Naive B cell (primary cell): ENCODE measurements at places on chromosomes 16 and 17.

- DNase-seq, result no peak
These were observed 14.6 kb upstream of the TMEM92 start for GRCh38 chr17:50259477-50260324.

DNA sequence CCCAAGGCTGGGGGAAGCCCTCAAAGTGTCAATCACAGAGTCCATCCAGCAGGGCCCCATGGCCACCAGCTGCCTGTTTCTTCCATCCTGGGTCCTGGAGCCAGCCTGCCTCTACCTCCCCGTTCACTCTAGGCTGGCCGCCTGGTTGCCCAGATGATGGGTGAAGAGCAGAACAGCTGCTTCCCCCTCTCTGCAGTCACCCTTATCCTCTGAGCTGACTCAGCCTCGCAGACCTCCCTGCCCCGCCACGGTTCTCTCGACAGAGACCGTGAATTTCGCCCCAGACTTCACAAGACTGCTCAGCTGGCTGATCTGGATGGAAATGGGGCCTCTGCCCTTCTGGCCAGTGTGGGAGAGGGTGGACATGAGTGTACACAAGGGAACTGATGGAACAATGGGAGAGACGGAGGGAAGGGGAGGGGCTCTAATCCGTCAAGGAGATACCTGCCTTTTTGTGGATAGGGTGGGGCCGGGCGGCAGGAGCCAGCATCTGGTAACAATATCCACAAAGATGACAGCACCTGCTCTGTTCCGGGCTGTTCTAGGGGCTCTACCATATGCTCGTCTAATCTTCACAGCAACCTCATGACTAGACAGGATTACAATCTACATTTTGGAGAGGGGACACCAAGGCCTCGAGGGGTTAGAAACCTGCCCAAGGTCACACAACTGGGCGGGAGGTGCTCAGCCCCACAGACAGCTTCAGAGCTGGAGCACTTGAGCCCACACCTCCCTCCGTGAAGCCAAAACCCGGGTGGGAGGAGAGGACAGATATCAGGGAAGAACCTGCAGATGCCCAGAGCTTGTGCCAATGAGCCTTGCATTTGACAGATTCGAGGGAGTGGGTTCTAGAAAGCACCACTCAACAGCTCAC is 136.0 kb downstream of the SDK2 start:
- DNase-seq, result no peak

- no peak for DNase-seq
These were observed 185.0 kb upstream of the ELAC2 start for GRCh38 chr17:13202835-13203234.

DNA sequence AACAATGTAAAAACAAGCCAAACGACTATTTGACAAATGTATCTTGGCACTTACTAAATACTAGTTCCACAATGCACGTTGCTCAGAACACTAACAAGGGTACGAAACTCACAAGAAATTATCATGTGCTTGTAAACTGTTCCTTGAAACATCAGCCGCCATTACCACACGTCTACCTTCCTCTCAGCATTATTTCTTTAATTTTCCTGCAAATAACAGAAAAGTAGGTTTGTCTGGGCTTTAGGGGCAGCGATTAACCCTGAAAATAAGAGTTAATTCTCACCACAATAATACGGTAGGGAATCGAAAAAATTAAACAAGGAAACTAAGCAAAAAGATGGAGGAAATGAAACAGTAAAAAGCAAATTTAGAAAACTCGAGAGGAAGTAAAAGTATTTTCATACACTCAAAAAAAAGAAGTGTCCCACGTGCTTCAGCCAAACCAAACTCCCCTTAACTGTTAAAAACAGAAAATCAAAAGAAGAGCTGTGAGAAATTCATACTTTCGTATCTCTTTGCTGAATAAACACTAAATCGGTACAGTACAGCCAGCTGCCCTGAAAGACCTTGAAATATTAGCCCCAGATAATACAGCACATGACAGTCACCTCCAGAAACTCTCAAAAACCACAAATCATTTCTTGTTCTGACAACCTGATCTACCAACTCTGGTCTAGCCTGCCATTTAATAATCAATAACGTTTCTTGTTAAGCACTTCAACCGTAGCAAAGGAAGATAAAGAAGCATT is 1.2 kb downstream of the ARHGAP17 start:
- DNase-seq, result peak; percentile 68

GRCh38 chr16:70777973-70778406 is 23.0 kb downstream of the VAC14 start:
- no peak for DNase-seq

DNA sequence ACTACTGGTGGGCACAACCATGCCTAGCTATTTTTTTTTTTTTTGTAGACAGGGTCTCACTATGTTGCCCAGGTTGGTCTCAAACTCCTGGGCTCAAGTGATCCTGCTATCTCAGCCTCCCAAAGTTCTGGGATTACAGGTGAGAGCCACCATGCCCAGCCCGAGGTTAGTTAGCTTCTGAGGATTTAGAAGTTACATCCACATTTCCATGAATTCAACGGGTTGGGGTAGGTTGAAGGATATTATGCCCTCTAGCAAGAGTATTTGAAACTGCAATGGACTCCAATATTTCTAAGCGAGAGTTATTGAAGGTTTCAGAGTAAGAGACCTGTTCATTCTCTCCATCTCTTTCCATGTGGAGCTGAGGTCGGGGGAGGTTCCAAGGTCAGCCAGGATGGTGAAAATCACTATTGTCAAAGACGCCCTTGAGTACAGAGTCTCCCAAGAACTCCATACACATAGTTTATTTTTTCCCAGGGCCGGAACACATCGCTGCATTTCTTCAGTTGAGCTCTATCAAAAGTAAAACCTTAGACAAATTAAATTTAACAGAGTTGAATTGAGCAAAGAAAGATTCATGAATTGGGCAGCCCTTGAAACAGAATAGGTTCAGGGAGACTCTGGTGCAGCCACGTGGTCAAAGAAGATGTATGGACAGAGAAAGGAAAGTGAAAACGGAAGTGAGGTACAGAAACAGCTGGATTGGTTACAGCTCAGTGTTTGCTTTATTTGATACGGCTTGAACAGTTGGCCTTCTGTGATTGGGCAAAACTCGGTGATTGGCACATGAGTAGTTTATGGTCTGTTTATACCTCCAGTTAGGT is 19.0 kb upstream of the ITPRIPL2 start:
- DNase-seq, result no peak

GRCh38 chr17:51700011-51700760 is 439.8 kb downstream of the UTP18 start:
- DNase-seq, result no peak

GRCh38 chr16:16096121-16096857 is 127.0 kb downstream of the ABCC6 start:
- DNase-seq, result no peak

DNA sequence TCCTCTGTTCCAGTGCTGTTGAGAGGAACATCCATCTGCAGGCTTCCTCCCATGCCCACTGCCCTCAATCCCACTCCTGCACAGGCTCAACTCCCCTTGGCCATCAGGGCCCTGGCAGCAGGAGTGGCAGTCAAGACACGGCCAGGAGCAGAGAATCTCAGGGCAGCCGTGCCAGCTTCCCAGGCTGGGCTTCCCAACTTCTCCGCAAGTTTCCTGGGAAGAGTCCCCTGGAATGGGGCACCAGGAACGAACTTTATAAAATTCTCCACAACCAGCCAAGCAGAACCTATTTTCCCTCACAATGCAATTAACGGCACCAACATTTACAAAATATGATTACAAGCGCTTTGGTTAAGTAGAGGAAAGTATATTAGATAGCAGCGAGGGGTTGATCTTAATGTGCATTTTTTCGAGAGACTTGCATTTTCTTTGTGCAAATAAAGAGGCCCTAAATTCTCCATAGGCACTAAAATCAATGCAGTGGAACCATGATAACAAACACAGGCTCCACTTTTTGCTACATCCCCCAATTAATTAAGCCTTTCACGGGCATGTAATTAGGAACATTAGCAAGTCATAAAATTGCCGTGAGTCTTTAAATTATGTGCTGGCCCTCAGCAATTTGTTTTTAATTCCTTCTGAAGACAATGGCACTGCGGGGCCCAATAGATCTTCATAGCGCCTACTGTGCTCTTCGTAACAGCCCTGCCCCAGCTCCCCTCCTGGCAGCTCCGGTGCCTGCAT is 99.9 kb upstream of the LHX1 start:
- DNase-seq, result no peak

- no peak for DNase-seq
These were observed 90.2 kb downstream of the MARCHF10 start for GRCh38 chr17:62717889-62718288.

DNA sequence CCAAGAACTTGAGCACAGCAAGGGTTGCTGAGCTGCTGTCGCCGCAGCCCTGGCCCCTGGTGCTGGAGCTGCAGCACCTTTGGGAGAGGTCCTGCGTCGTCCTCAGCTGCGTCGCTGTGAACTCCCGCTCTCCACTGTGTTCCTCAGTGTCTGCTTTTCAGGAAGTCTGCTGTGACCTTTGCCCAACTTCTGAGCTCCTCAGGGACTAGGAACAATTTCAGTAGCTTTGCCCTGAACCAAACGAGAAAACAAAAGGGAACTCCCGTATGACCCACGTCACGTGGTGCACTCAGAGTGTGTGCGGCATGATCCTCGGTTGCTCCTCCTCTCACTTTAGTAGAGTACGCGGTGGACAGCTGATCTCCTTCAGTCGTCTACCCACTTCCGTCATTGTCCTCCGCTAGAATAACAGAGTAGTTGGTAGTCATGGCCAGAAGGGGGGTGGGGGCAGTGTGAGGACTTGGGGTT is 44.2 kb downstream of the WDR45B start:
- DNase-seq, result no peak

GRCh38 chr16:85002099-85002541 is 9.2 kb downstream of the ZDHHC7 start:
- no peak for DNase-seq

- DNase-seq, result no peak
These were observed 254.1 kb upstream of the N4BP1 start for GRCh38 chr16:48864055-48864454.

- DNase-seq, result no peak
These were observed 26.0 kb downstream of the PITPNC1 start for GRCh38 chr17:67403065-67403464.

DNA sequence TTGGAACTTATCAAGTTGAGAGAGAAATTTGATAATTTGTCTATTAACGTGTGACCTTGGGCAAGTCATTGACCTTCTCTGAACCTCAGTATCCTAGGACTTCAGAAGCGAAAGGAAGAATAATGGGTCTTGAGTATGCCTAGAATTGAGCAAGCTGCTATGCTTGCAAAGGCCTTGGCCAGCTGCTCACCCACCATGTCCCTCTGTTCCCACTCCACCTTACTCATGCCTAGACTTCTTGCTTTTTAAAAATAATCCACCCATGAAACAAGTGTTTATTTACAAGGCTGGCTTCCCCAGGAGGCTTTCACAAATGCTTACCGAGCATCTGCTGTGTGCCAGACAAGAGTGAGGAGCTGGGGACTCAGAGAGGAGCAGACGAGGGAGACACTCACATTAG is 590.6 kb downstream of the MAF start:
- no peak for DNase-seq

- DNase-seq, result no peak
These were observed 51.4 kb downstream of the CCDC57 start for GRCh38 chr17:82161216-82161615.

DNA sequence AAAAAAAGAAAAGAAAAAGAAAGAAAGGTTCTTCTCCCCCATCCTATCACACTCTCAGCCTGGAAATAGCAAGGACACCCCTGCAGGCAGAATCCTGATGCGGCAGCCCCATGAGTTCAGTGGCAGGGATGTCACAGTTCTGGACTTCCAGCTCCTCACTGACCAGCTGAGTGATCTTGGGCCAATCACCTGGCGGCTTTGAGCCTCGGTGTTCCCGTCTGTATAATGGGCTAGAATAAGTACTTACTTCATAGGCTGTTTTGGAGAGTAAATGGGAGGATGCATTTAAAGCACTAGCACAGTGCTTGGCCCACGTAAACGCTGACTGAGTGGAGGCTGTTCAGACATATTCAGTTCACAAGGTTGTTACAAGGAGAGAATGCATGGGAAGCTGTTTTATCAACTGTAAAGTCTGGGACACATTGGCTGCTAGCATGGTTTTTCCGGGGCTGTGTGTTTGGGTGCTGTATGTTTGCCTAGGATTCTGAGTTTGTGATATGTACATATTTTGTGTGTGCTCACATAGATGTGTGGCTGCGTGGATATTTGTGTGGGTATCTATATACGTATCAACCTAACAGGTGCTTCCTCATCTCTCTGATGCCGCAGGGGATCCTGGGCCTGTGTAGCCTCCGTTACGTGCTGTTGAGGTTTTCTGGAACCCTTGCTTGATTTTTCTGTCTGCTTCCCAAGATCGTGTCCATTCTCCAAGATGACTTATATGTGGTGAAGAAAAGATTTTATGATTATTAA is 3.4 kb downstream of the BHLHA9 start:
- DNase-seq, result no peak

DNA sequence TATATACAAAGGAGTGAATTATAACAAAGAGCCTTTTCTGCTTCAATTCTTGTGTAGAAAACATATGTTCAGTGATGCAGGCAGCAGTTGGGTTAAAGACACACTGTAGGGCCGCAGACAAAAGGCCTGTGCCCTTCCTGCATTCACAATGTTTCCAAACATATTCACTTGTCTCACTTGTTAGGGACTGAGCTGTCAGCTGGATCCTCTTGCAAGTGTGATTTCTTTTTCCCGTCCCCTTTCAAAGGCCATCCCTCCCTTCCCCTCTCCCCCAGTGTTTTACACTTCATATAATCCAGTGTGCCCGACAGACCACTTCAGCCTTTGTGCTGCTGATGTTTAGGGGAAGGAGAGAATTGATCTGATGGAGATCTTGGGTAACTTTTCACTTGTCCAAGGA is 217.0 kb downstream of the FTO start:
- no peak for DNase-seq

DNA sequence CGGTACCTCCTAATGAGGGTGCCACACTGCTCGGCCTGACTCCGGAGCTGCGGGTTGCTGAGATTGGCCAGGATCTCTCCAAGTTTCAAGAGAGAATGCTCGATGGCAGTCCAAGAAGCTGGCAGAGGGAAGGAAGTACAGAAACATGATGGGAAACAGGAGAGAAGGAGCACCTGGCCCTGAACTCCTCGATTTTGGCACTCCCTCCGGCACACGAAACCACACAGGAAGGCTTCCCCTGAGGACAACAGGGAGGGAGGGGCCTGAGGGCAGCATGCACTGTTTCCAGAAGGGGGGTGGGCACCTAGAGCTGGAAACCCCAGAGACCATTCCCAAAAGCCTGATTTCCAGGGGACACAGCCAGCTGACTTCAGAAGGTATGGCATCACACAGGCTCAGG is 18.1 kb downstream of the CSF3 start:
- no peak for DNase-seq

DNA sequence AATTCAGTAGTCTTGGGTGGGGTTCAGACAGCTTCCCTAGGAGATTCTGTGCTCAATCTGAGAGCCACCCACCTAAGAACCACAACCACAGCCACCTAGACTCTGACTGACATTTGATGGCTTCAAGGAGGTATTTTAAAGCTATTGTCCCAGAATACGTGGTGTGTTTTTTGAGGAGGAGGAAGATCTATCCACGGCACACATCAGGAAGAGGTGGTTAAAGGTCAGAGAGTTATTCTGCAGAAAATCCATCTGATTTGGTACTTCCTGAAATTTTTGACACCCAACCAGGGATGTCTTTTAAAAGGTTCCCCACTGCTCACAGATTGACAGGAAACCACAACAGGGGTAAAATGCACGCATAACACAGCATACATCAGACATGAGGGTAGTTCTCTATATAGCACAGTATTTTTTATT is 25.1 kb downstream of the SMARCE1 start:
- DNase-seq, result peak; percentile 48
